ENCODE measurements at places on chromosomes 4 and X. TPM values are rescaled to one million over a fixed set of nuclear protein-coding genes. Genes with fewer than 3 reads are reported as not detected.
A peak's percentile ranks its signal among the peaks of the same experiment; 100 is the strongest.

CTAG2 gene
- not detected for total RNA-seq

DNA sequence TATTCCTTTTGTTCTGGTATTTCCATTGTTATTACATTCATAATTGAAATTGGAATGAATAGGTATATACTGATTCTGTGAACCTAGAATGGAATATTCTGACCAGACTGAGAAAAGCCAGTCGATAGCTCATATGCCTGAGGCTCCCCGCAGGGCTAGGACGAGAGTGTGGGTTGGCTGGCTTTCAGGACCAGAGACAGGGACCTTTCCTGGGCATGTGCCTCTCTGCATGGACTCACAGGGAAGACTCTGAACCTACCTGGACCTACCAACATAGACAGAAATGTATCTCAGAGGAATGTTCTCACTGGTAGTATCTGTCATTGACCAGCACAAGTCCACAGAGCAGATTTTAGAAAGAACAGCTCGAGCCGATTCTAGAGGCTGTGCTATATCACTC is 214.6 kb downstream of the FRMPD4 start:
- H3K27ac ChIP-seq: no peak overlapping the region
- no peaks in the 10 kb centered on the region for H3K4me1 ChIP-seq
- no peaks in the 10 kb centered on the region for H3K27me3 ChIP-seq

ERVMER34-1 gene
- total RNA-seq: not detected

CENPE gene
- 2.8 TPM for total RNA-seq

CT45A2 gene
- total RNA-seq: not detected

BCAP31 gene
- 80.2 TPM for total RNA-seq

DNA sequence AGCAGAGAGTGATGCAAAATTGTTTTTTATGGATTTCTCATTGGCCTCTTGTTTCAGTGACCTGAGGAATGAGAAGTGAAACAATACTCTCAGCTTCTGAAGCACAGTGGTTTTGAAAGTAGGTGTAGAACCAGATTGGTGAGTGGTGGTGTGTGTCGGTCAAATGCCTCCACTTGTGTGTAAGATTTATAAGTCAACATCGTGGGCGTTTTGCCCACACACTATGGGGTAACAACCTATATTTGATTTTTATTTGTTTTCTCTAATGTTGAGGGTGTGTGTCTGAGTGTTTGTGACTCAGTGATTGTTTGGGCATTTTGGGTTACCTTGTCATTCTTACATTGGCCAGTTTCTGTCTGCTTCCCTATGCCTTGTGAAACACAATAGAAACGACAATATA is 23.3 kb downstream of the ADGRL3 start:
- no peak for DNase-seq
- H3K36me3 ChIP-seq: no peaks in the 10 kb centered on the region
- no peaks in the 10 kb centered on the region for H3K4me1 ChIP-seq
- no peak overlapping the region for H3K4me3 ChIP-seq
- no peaks in the 10 kb centered on the region for H3K27me3 ChIP-seq
- H3K27ac ChIP-seq: no peak overlapping the region

DNA sequence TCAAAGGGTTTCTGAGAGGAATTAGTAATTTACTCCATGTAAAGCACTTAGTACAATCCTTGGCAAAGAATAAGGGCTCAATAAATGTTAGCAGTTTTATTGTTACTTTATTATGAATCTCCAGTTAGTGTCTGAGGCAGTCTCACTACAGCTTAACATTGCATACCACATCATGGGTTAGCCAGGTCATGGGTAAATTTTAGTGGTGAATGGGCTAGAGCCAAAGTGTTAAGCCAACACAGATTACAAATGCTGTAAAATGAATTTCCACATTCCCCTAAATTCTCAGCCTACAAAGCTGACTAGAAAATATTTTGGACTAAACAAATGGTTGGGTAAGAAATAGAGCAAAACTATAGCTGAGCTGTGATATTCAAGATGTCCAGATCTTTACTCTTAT is 72.4 kb downstream of the NRK start:
- DNase-seq: no peak
- no peak overlapping the region for H3K27ac ChIP-seq
- no peaks in the 10 kb centered on the region for H3K36me3 ChIP-seq
- no peaks in the 10 kb centered on the region for H3K4me1 ChIP-seq

DNA sequence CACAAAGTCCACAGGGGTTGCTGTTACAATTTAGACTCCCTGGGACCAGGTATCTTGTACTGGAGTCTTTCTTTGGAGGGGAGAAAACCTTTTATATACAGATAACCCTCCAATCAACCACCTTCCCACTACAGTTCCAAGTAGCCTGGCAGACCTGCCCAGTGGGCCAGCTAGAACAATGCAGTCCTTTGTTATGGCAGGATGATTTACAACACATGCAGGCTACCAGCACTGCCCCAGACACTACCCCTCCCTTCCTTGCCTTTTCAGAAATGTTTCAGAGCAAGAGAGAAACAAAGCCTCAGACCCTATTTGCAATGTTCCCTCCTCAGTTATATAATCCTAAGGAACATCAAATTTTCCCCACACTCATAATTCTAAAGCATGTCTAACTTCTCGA is 11.1 kb downstream of the RASL11B start:
- H3K36me3 ChIP-seq: peaks cover 8% of the 10 kb centered on the region
- DNase-seq: no peak
- no peak overlapping the region for H3K27ac ChIP-seq
- H3K4me3 ChIP-seq: no peak overlapping the region
- no peaks in the 10 kb centered on the region for H3K27me3 ChIP-seq
- no peaks in the 10 kb centered on the region for H3K4me1 ChIP-seq

MAGIX gene
- total RNA-seq: 1.5 TPM

DNA sequence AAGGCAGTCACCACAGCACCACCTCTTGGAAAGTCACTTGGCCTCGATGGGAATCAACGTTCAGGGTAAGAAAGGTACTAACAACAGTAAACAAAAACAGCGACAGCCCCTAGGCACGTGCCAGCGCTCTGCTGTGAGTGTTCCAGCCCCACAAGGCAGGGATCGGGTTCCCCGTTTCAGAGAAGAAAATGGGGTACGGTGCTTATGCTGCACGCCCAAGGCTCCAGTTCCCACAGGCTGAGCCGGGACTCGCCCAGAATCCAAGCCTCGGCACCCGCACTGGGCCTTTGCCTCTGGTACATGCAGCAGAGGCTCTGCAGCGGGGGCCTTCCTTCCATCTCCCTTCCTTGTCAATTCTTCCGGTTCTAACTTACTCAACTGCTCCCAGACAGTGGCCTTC is 37.3 kb downstream of the WDR1 start:
- DNase-seq: no peak
- peaks cover 3% of the 10 kb centered on the region for H3K4me1 ChIP-seq
- H3K36me3 ChIP-seq: peaks cover 59% of the 10 kb centered on the region
- H3K27ac ChIP-seq: no peak overlapping the region

GRCh38 chr4:153154007-153154975 is 50.0 kb upstream of the TRIM2 start:
- DNase-seq: no peak
- H3K4me1 ChIP-seq: peaks cover 3% of the 10 kb centered on the region
- H3K27ac ChIP-seq: peak overlapping the region; percentile 69
- H3K36me3 ChIP-seq: no peaks in the 10 kb centered on the region
- H3K27me3 ChIP-seq: no peaks in the 10 kb centered on the region
- peak overlapping the region; percentile 81 for H3K4me3 ChIP-seq

DNA sequence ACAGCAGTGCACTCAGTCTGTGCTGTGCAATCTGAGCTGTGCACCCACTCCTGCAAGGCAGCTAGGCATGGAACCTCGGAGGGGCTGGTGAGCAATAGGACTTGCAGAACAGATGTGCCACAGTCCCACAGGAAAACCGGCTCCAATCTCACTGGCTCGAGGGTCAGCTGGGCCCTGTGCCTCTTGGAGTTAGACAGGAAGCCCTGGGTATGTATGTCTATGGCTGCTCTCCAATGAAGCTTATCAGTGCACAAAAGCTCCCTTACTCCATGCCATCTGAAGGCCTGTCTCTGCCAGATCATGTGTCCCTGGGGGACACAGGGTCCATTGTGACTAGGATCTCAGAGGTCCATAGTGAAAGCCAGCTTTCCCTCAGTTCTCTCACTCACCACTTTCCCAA is 335.8 kb downstream of the SH3BGRL start:
- no peaks in the 10 kb centered on the region for H3K36me3 ChIP-seq
- no peak overlapping the region for H3K27ac ChIP-seq
- H3K27me3 ChIP-seq: no peaks in the 10 kb centered on the region
- H3K4me1 ChIP-seq: no peaks in the 10 kb centered on the region
- no peak for DNase-seq

DNA sequence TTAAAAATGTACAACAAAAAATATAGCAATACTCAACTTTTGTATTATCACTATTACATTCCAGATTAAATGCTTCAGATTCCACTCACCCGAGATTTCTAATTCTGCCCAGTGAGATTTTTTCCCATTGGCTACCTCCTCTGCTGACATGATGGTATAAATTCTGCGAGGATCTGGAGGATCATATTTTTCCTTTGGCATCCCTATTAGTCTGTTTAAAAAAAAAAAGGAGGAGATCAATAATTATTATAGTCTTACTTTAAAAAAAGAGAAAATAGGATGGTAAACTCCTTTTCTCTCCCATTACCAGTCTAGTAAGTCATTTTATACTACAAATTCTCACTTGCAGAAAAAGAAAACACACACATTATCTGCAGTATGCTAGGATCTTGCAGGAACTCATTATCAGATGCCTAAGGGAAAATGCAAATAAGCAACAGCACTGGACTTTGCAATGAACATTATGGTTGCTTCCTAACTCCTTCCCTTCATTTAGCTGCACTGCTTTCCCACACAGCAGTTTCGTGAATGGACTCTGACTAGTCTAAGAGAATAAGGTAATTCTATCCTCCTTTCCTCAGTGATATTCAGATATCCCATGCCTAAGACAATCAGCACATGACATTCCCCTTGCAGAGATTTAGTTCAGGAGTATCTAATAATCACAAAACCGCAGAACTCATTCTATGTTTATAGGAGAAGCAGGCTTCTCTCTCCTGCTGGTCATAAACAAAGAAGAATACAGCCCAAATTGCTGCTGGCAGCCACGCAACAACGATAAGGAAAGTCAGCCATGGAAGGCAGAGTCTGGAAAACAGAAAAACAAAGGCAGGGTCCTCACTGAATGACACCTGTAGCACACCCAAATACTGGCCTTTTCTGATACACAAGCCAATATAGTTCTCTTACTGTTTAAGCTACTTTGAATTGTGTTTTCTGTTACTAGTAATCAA is 42.7 kb downstream of the CNOT6L start:
- H3K27ac ChIP-seq: no peak overlapping the region
- DNase-seq: no peak
- H3K36me3 ChIP-seq: peaks cover 27% of the 10 kb centered on the region
- peaks cover 7% of the 10 kb centered on the region for H3K4me1 ChIP-seq
- H3K27me3 ChIP-seq: no peaks in the 10 kb centered on the region
- H3K4me3 ChIP-seq: no peak overlapping the region

DNA sequence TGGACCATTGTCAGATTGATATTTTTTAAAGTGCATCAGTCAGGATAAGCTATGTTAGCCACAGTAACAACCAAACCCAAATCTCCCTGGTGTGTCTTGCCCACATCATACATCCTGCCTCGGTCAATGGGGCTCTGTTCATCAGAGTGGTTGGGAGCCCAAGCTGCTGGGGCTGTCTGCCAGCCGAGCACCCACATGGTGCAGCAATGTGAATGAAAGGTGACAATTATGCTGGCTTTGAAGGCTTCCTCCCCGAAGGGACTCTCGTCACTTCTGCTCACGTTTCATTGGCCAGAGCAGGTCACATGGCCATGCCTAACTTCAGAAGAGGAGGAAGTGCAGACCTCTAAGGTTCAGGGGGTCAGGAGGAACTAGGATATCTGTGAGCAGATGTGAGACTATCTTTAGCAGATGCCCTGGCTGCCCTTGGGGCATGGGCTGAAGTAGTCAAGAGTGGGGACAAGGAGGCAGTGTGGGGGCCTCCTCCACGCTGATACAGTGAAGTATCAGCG is 1.3 kb upstream of the JAKMIP1 start:
- H3K27me3 ChIP-seq: no peaks in the 10 kb centered on the region
- peaks cover 8% of the 10 kb centered on the region for H3K4me1 ChIP-seq
- no peak for DNase-seq
- no peaks in the 10 kb centered on the region for H3K36me3 ChIP-seq
- H3K4me3 ChIP-seq: no peak overlapping the region

DNA sequence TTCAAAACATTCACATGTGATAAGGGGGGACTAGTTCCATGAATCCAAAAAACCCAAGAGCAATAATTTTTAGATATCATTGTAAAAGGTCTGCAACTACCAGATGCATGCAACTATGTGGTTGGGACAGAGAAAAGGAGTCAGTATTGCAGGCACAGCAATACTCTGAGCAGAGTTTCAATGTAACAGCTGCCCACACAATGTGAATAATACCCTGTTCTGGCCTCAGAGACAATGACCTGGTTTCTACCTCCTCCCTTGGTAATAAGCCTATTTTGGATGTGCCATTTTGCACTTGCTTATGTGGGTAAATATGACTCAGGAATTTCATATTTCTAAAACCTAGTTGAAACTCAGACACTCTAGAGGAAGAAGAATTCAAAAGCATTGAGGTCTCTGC is 194.8 kb upstream of the RASGEF1B start:
- no peak overlapping the region for H3K27ac ChIP-seq
- H3K36me3 ChIP-seq: no peaks in the 10 kb centered on the region
- no peak for DNase-seq

- H3K4me1 ChIP-seq: no peaks in the 10 kb centered on the region
- H3K27ac ChIP-seq: no peak overlapping the region
- no peak overlapping the region for H3K4me3 ChIP-seq
Measured at GRCh38 chrX:132741689-132742088, 216.7 kb downstream of the HS6ST2 start.

DNA sequence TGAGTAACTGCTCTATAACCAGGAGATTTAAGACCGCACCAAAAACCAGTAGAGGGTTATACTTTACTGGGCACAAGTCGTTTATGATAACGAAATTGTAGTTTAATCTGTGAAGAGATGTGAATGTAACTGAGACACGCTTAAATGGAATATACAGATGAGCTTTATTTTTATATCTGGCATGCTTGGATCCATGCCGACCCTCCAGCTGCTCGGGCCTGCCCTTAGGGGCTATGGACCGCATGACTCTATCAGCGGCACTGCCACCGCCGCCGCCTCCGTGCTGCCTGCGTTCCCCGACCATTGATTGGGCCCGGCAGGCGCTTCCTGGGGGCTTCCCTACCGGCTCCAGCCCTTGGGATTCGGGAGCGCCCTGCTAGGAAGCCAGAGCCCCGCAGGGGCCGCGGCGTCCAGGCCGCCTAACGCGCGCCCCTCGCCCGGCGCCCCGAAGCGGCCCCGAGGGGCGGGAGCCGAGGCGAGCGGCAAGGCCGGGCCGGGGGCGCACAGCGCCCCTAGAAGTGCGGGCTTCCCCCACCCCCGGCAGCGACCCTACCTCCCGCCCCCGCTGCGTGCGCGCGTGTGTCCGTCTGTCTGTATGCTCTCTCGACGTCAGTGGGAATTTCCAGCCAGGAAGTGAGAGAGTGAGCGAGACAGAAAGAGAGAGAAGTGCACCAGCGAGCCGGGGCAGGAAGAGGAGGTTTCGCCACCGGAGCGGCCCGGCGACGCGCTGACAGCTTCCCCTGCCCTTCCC is at the start of gene NFKB1:
NFKB1 (plus strand) TSS at position 664 of the 751 bp plus-strand sequence. CDS start 24,160 bp downstream, outside the sequence.
- DNase-seq: peak; percentile 72
- peak within 1 kb of the TSS; percentile 100 for H3K27ac ChIP-seq
- H3K4me3 ChIP-seq: peak within 1 kb of the TSS; percentile 96
- H3K4me1 ChIP-seq: peaks cover 6% of the 10 kb centered on the region
- no peaks in the 10 kb centered on the region for H3K36me3 ChIP-seq

- H3K4me1 ChIP-seq: peaks cover 5% of the 10 kb centered on the region
- peak; percentile 48 for DNase-seq
- H3K36me3 ChIP-seq: peaks cover 3% of the 10 kb centered on the region
Measured at GRCh38 chr4:145061318-145061920, 36.6 kb downstream of the ANAPC10 start.

CHRNA9 gene
- 0.32 TPM for total RNA-seq

GRCh38 chr4:179530958-179531357 is 2088.7 kb upstream of the AGA start:
- H3K4me1 ChIP-seq: no peaks in the 10 kb centered on the region
- no peak for DNase-seq
- H3K27me3 ChIP-seq: no peaks in the 10 kb centered on the region
- H3K4me3 ChIP-seq: no peak overlapping the region
- no peaks in the 10 kb centered on the region for H3K36me3 ChIP-seq

PABPC5 gene
- not detected for total RNA-seq

Measured in naive thymus-derived CD4-positive, alpha-beta T cell (primary cell).